ENCODE measurements at places on chromosomes 4 and X.
A peak's percentile ranks its signal among the peaks of the same experiment; 100 is the strongest.

DNA sequence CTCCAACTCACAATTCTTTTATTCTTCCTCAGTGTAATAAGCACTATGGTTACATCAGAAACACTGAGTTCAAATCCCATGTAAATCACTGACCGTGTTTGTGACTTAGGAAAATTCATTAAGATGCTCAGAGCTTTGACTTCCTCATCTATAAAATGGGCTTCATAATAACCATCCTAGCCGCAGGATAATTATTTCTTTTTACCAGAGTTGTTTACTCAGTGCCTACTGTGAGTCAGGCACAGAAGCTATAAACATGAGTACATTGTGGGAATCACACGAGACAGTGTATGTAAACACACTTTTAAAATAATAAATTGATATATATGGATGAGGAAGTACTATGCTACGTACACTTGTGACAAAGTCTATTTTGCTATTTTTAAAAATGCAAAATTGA is 296.3 kb upstream of the TENM3 start:
- DNase-seq = no peak

DNA sequence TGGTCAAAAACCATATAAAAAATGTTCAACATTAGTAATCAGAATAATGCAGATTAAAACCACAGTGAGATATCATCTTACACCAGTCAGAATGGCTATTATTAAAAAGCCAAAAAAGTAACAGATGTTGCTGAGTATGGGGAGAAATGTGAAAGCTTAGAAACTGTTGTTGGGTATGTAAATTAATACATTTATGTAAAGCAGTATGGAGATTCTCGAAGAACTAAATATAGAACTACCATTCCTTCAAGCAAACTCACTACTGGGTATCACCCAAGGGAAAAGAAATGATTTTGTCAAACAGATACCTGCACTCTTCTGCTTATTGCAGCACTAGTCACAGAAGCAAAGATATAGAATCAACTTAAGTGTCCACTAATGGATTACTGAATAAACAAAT is 576.4 kb upstream of the EPHA5 start:
- DNase-seq = no peak

GRCh38 chr4:95510145-95510544 is 38.6 kb downstream of the UNC5C start:
- DNase-seq = peak; percentile 15

GRCh38 chrX:53288189-53288588 is 6.8 kb upstream of the IQSEC2 start:
- no peak for DNase-seq

- DNase-seq = no peak
These were observed 63.1 kb downstream of the COX18 start for GRCh38 chr4:73006286-73006990.

DNA sequence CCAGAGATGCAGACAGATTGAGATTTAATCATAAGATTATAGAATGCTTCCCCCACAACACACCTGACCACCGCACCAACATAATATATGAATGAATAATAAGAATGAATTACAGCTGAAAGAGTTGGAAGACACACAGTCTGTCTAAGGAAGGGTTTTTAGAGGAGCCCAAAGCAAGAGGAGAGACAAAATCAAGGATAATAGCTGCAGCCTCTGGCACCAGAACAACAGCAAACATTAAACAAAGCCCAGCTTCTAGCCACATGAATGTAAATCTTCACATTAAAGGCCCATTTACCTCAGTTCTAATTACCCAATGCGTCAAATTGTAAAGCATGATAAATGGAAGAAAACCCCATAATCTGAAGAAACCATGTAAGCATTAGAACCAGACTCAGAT is 133.9 kb downstream of the SPCS3 start:
- DNase-seq = no peak

- DNase-seq = no peak
These were observed 11.9 kb upstream of the SH3KBP1 start for GRCh38 chrX:19899217-19899788.

- peak; percentile 3 for DNase-seq
These were observed 22.9 kb downstream of the FAT1 start for GRCh38 chr4:186700746-186701145.

DNA sequence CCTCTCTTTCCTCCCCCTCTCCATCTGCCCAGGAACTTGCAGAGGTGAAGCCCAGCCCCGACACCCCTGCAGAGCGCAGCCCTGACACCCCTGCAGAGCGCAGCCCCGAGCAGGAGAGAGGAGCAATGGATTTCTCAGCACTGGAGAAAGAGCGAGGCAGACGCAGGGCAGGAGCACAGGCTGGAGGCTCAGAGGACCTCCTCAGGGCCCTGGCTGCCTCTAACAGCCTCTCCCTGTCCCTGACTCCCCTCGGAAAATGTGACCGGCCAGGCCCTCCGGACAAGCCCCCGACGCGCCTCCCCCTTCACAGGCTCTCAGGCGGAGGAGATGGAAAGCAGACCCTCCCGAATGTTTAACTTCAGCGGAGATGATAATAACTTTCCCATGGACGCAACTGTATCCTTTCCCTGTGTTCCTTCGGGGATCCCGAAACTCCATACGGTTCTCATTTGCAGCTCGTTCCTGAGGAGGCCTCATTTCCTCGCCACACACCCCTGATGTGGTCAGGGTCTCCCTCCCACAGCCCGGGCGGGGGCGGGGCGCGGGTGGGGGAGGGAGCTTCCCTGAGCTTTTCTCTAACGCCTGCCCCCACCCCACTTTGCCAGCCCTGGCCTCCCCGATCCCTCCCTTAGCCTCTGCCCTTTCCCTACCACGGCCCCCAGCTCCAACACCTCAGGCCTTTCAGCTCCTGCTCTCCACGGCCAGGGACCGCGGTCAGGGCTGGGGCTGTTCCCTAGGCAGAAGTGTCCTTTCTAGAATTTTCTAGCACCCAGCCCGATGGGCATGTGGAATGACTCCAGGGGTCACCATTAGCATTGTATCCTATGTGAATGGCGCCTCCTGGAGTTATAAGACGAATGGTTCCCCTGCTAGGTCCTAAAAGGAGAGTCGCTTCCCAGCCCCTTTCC is 201.1 kb upstream of the BCOR start:
- DNase-seq = no peak

- DNase-seq = no peak
These were observed at the start of gene SOWAHD for GRCh38 chrX:119757979-119758730. Gene SOWAHD, plus strand, starts transcription at chrX:119758588. Its CDS starts 80 bp downstream, at chrX:119758668.

GRCh38 chr4:110395421-110395820 is 80.5 kb upstream of the ENPEP start:
- no peak for DNase-seq

DNA sequence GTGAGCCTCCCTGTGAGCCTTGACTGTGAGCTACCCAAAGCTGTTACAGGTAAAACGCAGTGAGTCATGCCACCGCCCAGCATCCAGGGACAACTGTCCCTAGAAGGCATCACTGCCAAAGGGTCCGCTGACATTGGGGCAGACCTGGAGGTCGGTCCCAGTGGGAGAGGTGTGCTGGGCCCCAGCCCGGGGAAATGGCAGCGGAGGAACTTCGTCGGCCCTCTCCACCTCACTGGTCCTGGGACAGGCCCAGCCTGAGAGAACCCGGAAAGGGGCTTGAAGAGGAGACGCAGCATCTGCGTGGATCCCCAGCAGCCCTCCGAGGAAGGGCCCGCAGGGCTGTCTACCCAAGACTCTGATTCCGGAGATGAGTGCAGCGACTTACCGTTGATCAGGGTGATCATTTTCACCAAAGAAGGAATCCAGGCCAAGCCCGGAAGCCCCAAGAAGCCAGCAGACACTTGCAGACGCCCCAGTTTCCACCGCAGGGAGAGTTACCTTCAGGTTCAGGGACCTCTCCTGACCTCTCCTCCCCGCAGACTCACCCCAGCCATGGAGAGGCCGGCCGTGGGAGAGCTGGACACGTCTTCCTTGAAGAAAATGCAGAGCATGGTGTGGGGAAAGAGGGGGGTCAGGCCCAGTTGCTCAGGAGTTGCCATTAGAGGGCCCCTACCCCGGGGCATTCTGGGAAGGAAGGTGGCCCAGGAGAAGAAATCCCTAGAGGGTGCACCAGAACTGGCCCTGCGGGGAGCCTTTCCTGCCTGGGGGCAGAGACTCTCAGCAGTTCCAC is 51.2 kb downstream of the CXorf49B start:
- no peak for DNase-seq

DNA sequence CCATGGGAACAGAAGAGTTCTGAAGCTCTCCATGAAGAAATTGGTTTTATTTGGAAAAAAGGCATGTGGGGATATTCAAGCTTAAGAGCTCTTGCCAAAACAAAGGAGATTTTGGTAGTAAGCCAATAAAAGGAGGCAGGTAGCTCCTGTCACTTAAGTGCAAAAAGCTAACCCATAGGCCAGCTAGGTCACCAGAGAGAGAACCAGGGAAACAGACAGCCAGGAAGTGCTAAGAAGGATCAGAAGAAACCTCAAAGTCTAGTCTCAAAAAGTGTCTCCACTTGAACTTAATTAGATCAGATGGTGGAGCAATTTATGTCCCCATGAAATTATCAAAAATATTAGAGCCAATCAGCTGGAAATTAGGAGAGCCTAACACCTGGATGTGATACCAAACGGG is 49.2 kb downstream of the CD40LG start:
- DNase-seq = no peak

DNA sequence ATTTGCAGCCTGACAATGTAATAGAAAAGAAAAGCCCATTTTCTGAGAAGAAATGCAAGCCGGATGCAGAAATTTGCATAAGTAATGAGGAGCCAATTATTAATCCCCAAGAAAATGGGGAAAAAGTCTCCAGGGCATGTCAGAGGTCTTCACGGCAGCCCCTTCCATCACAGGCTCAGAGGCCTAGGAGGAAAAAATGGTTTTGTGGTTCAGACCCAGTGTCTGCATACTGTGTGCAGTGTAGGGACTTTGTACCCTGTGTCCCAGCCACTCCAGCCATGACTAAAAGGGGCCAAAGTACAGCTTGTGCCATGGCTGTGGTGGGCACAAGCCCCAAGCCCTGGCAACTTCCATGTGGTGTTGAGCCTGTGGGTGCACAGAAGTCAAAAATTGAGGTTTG is 92.2 kb downstream of the SH3BGRL start:
- DNase-seq = no peak

DNA sequence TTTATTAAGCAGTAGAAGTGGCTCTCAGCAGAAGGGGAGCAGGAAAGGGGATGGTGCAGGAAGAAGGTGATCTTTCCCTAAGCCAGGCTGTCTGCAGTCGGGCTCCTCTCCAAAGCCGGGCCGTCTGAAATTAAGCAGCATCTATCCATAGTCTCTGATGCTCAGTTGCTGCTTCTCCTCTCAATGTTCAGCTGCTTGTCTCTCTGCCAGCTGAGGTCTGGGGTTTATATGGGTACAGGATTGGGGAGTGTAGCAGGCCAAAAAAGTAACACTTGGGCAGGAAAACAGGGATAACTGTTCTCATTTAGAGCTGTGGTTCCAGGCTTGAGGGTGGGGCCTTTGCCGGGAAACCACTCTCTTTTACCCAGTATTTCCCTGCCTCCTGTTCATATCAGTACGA is 39.2 kb upstream of the CCKAR start:
- DNase-seq = no peak

DNA sequence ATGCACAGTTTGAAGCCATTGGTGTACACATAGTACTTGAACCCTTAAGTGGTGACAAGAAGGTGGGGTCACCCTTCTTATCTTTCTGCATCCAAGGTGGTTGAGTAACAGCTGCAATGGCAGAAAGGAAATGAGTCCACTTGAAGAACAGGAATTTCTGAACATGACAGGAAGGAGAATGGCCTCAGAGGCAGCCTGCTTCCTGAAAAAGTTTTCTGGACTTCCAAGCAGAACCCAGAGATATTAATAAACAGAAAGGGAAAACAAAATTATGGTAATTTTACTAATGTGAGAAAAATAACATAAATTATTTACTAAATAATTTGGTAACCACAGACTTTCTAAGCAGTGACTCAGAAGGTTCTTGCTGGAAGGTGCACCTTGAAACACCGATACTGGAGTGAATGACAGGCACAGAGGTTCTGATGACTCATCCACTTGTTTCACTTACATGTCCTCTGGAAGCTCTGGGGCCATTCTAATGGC is 119.9 kb upstream of the HS3ST1 start:
- DNase-seq = peak; percentile 60

DNA sequence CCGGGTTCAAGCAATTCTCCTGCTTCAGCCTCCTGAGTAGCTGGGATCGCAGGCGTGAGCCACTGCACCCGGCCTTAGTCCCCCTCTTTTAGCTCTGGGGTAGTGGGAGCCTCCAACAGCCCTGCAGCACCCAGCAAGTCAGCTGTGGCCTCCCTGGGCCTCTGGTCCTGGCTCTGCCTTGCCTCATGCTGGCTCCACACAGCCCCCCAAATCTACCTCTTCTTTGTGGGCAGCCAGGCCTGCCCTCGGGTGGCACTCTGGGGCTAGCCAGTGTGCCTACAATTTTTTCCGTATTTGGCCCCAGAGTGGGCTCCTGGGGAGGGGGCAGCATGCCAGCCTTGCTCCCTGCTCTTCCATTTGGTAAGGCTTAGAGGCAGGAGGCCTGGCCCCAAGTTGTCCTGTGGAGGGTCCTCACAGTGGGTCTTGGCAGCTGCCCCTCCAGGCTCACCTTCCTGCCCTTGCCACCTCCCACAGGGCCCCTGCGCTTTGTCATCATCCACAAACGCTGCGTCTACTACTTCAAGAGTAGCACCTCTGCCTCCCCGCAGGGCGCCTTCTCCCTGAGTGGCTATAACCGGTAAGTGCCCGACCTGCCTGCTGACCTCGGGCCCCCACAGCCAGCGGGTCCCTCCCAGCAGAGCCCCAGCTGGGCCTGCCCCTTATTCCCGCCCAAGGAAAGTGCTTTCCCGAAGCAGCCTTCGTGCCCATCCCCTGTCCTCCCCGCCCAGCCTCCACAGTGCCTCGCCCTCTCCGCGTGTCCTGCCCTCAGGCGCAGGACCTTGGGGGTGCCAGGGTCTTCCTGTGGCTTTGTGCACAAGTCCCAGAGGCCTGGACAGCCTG is 21.0 kb upstream of the ADD1 start:
- no peak for DNase-seq

All from RCC 7860 (cell line).